ENCODE measurements at places on chromosomes 6 and 20. TPM values are rescaled to one million over a fixed set of nuclear protein-coding genes. Genes with fewer than 3 reads are reported as not detected.

DNA sequence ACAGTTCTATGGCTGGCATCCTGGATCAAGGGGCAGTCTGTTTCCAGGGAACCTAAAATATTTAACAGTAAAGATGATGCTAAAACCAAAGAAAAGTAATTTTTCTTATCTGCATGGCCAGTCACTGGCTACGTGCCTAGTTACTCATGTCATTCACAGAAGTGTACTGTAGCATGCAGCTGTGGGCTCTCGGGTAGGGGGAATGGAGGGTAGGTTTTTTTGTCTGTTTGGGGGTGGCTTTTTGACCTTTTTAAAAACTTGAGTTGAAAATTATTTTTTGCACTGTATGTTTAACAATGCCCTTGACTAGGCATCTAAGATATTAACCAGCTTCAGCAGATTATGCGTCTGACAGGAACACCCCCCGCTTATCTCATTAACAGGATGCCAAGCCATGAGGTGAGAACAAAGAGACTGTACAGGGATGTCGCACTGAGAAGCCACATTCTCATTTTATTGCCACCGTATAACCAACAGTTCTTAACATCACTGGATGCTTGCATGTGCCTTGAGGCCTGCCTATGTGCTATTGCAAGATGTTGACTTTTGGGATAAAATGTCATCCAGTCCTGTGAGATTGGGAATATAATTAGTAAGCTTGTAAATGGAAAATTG lies 30.3 kb upstream of the MAPK13 start:
- no peak for DNase-seq

- no peak for DNase-seq
Measured at GRCh38 chr20:25692499-25692898, 4.2 kb downstream of the ZNF337 start.

Gene DDO
- polyA plus RNA-seq = 2.0 TPM

DNA sequence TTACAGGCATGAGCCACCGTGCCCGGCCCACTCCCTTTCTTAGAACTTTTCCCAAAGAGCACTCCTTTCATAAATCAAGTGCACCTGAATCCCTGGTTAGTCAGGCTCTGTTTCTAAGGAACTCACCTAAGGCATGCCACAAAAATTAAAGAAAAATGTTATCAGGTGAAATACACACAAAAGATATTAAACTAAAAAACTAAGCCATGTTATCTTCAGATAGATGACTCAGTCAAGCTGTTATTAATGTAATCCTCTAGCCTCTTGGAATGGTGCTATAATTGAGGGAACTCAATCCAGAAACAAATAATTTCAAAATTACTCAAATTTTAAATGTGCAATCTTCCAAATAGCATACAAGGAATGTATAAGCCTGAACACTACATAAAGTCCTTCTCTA lies 83.0 kb downstream of the TENT5A start:
- DNase-seq = no peak

Gene SAMD3
- polyA plus RNA-seq = 0.30 TPM

- no peak for DNase-seq
Measured at GRCh38 chr6:154548130-154548830, 37.8 kb upstream of the CNKSR3 start.

Gene TNFRSF21
- polyA plus RNA-seq = 43.2 TPM

GRCh38 chr20:43842126-43843020 lies 72.3 kb upstream of the TOX2 start:
- no peak for DNase-seq

DNA sequence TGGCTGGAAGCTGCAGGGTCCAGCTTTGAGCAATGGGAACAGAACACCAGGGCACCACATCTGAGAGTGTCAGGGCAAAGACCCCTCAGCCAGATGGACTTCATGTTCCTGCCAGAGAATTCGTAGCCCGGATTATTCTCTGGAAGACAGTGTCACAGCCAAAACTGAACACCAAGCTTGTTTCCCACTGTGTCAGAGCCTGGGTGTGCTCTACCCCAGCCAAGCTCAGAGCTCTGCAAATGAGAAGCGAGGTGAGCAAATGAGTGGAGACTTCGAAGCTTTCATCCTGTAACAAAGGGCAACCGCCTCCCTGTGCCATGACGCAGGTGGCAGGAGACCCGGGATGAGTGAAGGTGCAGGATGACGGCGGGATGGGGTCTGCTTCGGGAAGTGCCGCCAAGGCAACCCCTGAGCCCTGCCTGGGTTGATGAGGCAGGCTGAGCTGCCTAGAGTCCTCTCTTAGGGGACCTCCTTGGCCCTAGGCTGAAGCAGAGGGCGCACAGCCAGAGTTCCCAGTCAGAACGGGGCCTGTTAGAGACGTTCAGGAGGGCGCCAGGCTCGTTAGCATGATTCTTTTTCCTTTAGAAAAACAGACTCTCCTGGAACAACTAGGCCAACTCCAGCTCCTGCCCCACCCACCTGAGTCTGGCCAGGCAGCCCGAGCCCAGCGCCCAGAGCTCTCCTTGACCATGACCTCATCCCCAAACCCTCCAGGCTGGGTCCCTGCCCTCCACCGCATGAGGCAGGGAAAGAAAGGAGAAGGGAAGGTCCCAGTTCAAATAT lies 187.7 kb downstream of the SOD2 start:
- no peak for DNase-seq

DNA sequence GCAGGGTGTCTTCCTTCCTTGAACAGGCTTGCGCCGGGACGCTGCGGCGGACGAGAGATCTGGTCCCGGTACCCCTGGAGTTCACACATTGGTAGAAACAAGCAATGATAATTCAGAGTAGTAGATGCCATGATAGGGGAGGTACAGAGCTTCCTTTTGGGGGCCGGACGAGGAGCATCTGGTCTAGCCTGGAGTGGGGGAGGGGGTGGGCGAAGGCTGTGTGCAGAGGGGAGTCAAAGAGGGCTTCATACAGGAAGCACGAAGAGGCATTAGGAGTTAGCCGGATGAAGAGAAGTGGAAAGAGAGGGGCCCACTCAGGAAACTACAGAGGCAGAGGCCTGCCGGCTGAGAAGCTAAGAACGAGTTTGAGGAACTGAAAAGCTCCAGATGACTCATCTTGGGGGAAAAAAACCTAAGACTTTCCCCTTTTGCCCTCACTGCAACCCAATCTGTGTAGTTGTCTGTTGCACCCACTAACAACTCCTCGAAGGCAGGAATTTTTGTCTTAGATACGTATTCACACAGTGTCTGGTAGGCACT lies 611 bp downstream of the CNPY3 start:
- peak; percentile 33 for DNase-seq

GRCh38 chr6:57822896-57823358 lies 505.5 kb downstream of the PRIM2 start:
- no peak for DNase-seq

GRCh38 chr20:10536531-10536930 lies 101.4 kb downstream of the SLX4IP start:
- DNase-seq = no peak

DNA sequence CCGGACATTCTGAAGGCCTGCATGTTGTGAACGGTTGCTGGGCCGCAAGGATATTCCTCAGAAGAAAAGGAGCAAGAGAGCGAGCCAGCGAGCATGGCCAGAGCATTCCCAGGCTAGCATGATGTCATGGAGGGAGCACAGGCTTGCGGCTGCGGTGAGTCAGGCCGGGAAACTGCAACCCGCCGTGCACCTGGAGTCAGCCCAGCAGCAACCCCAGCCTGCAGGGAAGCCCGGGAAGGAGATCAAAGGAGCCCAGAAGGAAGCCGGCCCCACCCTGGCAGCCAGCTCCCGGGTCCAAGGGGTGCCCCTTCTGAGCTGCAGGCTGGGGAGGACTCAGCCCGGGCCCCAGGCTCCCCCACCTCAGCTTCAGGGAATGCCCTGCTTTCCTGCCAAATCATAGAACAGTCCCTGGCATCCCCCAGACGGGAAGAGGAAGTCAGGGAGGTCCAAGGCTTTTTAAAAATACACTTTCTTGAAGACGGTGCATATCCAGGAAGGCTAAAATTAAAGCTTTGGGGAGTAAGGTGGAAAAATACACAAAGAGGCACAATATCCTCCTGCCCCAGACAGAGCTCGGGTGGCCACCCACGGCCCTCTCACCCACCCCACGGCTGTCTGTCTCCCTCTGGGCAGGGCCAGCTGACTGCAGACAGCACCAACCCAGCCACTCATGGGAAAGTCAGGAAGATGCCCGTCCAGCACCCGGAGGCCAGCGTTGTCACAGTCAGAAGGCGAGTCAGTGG lies 53.7 kb downstream of the BMP7 start:
- DNase-seq = no peak

Gene ID1
- polyA plus RNA-seq = 683 TPM
